Activated gamma-delta T cell treated with anti-CD3 and anti-CD28 coated beads, Interleukin-2, amount 50 U/mL, for 16 hours (primary cell): ENCODE measurements at places on chromosomes 6 and 20.

- DNase-seq: no peak
These were observed 123.0 kb upstream of the ENPP5 start for GRCh38 chr6:46293641-46294316.

DNA sequence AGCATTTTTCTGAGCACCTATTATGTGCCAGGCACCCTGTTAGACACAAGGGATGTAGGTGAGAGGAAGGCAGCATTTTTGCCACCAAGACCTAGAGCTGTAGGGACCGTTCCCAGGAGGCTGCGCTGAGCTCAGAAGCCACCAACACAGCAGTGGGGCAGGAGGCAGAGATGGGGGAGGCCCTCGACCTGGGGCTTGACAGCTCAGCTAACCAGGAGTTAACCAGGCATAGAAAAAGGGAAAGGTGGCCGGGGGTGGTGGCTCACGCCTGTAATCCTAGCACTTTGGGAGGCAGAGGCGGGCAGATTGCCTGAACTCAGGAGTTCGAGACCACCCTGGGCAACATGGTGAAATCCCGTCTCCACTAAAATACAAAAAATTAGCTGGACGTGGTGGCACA lies 29.5 kb downstream of the KIF25 start:
- no peak for DNase-seq

DNA sequence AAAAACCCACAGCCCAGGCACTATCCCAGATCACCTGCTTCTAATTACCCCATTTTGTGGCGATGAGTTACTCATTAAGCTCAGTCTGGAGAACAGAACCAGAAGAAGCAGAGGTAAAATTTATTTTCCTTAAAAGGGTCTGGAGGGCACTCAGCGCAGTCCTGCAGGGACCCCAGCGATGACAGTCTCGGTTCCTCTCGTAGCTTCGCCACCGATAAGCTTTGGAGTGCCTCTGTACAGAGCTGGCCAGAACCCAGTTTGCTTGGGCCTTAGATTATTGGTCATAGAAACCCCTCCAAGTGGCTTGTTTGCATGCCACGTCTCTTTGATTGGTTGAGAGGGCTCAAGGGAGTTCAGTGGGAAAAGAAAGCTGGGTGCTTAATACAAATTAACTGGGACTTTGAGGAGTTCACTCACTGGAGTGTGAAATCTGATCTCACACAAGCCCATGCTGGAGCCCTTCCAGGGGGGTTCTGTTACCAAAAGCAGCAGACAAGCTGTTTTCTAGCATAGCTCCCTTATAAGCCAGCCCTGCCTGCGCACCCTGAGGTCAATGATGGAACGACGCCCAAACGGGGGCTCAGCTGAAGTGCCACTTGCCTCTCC lies 158.5 kb upstream of the ARID1B start:
- DNase-seq: no peak

GRCh38 chr20:36272547-36273220 lies 33.5 kb upstream of the DLGAP4 start:
- DNase-seq: no peak

GRCh38 chr6:885051-885590 lies 192.2 kb upstream of the EXOC2 start:
- no peak for DNase-seq

- no peak for DNase-seq
These were observed 144.0 kb downstream of the CDC5L start for GRCh38 chr6:44531442-44532015.

DNA sequence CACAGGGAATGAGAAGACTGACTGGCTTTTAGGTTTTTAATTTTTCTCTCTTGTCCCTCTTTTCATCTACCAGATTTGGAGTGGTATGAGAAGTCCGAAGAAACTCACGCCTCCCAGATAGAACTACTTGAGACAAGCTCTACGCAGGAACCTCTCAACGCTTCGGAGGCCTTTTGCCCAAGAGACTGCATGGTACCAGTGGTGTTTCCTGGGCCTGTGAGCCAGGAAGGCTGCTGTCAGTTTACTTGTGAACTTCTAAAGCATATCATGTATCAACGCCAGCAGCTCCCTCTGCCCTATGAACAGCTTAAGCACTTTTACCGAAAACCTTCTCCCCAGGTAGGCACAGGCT lies 644 bp downstream of the MAD2L1BP start:
- no peak for DNase-seq

DNA sequence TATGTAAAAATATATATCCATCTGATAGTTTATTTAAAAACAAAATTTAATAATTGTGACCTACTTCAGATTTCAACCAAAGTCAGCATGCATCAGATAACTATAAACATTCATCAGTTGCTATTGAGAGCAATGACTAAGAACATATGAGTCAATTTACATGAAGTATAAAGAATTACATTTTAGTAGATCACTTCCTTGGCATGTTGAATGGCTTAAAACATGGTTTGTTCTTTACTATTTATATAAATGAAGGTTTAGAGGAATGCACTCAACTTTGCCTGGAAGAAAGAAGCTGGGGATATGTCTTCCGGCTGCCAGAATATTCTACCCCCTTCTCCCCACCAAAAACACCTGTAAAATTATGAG lies 6.4 kb upstream of the FAM217A start:
- DNase-seq: no peak

- DNase-seq: no peak
These were observed 17.3 kb downstream of the STX7 start for GRCh38 chr6:132495604-132496079.

- no peak for DNase-seq
These were observed 266.6 kb upstream of the BTBD3 start for GRCh38 chr20:11651138-11651537.

DNA sequence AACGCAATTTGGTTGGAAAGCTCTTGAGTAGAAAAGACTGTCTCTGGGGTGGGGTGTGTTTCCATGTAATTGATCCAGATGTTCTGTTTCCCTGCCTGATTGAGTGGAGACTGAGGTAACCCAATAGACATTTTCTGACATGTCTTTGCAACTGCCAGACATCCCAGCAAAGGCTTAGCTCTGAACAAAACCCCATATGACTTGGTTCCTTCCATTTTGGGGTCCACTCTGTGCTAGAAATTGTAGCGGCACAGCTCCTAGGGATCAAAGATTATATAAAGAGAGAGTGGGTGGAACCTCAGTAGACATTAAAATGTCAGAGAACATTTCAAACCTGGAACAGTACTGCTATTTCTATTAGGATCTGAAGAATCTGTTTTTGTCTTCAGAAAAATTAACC lies 189.3 kb downstream of the EDN1 start:
- DNase-seq: no peak

GRCh38 chr6:160167604-160168399 lies 46.2 kb downstream of the SLC22A1 start:
- DNase-seq: no peak

DNA sequence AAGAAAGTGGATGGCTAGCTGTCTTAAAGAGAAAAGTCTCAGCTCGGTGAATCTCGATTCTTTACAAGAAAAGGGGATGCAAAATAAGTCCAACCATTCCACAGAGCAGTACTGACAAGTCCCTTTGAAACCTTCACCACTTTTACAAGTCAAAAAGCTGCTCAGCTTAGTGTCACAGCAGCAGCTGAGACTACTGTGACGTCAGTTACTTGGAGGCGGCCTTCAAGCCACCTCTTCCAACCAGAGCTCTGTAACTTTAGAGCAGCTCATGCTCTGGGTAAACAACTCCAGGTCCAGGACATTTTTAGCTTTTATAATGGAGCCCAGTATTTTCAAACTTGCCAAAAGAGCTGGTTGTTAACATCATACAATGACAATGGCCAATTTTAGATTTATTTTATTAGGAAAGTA lies at the start of gene KIAA0408:
KIAA0408 (minus strand) TSS at position 159 of the 411 bp plus-strand sequence. CDS start 5,408 bp downstream, outside the sequence.
- no peak for DNase-seq

DNA sequence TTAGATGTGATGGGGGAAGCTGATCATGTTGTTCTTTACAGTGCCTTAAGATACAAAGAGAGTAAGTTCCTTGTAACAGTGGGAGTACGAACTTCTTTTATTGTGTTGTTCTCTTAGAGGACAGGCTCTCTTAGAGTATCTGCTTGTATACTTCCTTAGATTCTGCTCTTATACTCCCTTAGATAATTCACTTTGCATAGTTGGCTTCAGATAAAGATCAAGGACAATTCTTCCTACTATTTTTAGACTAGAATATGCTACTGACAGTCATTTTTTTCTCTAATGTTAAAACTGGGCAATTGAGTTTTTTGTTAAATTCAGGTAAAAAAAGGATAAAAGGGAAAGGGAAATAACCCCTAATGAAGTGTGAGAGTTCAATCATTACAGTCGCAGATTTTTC lies 138.7 kb downstream of the MYB start:
- no peak for DNase-seq

- no peak for DNase-seq
These were observed 23.3 kb upstream of the BCLAF1 start for GRCh38 chr6:136312975-136313374.

GRCh38 chr6:167445568-167445967 lies 120.7 kb downstream of the TTLL2 start:
- DNase-seq: no peak

DNA sequence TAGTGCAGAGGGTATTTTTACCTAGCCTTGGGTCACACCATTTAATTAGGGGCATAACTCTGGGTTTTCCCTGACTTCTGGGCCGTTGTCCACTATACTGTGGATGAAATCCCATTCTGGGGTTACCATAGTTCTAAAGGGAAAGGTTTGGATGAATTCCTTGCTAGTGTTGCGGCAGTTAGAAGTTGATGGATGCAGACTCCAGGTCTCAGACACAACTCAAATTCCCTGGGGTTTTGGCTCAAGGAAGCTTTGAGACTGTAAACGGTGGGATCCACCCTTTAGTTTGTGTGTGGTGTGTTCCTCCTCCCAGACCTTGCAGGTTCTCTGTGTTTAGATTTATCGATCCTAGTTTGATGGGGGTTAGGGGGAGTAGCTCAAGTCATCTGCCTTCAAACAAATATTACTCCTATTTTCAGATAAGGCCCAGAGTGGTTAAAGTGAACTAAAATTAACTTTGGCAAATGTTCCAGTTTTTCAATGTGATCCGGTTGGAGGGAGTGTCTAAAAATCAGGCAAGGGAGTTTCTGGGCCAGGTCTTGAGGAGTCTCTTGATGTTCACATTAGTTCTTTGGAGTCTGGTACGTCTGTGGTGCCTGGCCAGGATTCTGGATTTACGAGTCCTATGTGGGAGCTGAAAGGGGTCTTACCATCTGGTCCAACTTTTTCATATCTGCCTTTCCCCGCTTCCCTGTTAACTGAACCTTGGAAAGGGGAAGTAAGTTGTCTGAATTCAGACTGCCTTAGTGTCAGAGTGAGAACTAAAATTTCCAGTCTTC lies 1.5 kb downstream of the RALY start:
- no peak for DNase-seq

- no peak for DNase-seq
These were observed 16.1 kb downstream of the GHRH start for GRCh38 chr20:37245216-37246150.

DNA sequence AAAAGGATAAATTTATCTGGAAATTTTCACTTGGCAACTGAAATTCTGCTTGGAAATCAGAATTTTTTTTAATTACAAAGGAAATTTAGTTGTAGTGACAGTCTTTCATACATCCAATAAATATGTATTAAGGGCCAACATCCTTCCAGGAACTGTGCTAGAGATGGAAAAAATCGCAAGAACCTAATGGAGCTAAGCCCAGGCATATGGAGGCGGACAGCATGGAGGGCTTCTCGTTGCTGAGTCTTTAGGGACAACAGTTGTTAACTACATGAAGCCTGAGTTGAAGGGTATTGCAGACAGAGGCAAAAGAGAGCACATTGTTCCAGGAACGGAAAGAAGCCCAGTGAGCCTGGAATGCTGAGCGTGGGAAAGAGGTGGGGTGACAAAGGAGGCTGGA lies 208.9 kb downstream of the IBTK start:
- no peak for DNase-seq

DNA sequence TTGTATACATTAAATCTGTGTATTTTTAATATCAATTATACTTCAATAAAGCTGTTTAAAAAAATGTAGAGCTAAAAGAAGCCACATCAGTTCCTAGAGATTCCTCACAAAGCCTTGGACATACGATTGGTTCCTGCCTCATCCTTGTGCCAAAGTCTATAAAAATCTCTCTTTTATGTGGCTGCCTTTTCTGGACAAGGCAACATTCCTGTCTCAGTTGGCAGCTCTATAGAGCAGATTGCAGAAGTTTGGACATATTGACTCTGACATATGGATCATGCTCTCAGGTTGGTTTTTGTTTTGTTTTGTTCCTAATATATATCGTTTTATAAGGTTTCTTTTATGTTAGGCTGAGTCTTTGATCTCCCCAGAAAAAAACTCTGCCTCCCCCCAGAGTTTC lies 148.9 kb downstream of the MAFB start:
- DNase-seq: no peak

GRCh38 chr6:77245026-77245425 lies 218.3 kb downstream of the HTR1B start:
- DNase-seq: no peak

- no peak for DNase-seq
These were observed 9.6 kb upstream of the KCNQ2 start for GRCh38 chr20:63482021-63482587.

DNA sequence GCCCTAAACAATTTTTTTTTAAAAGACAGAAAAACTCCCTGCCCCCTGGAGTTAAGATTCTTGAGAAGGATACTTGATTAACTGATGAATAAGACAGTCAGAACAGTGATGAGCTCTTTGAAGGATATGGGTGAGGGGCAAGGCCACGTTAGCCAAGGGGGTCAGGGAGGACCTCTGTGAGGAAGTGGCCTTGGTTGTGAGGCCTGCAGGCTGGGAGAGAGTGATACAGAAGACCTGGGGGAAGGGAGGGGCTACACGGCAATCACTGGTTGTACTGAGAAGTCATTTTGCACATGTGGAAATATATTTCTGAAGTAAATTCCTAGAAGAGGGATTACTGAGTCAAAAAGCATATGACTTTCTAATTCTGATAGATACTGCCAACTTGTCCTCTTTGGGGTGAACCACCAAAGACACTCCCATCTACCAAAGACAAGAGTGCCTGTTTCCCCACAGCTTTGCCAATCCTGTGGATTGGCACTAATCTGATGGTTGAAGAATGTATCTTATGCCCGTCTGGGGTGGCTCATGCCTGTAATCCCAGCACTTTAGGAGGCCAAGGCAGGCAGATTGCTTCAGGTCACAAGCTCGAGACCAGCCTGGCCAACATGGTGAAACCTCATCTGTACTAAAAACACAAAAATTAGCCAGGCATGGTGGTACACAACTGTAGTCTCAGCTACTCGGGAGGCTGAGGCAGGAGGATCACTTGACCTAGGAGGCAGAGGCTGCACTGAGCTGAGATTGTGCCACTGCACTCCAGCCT lies 22.3 kb upstream of the BCAS4 start:
- no peak for DNase-seq

GRCh38 chr6:16993396-16993795 lies 108.5 kb upstream of the STMND1 start:
- no peak for DNase-seq

- no peak for DNase-seq
These were observed 169.5 kb downstream of the PAX1 start for GRCh38 chr20:21874921-21875320.

DNA sequence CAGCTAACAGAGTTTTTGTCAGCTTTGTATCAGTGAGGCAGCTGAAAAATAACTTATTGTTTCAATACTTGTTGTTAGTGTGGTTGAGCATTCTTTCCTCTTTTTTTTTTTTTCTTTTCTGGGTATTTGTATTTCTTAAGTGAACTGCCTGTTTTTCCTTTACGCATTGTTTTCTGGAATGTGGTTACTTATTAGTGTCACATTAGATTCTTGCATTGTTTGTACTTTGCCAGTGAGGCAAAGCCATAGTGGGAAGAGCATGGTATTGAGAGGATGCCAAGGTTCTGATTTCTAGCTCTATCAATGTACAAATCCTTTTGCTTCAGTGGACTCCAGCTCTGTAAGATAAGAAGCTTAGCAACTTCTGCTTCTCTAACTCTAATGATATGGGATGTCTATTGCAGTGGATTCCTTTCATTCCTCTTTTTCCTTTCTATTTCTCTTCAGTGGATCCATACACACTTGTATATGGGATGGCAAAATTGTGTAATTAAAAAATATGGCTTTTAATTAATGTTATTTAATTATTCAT lies 3.9 kb downstream of the CDKAL1 start:
- DNase-seq: no peak
